Activated CD8-positive, alpha-beta memory T cell treated with anti-CD3 and anti-CD28 coated beads for 48 hours (primary cell): ENCODE measurements at places on chromosomes 16 and 17.

- no peak for DNase-seq
Measured at GRCh38 chr17:10119203-10120108, 79.0 kb downstream of the GAS7 start.

- no peak for DNase-seq
Measured at GRCh38 chr17:8994319-8994718, 27.0 kb upstream of the NTN1 start.

DNA sequence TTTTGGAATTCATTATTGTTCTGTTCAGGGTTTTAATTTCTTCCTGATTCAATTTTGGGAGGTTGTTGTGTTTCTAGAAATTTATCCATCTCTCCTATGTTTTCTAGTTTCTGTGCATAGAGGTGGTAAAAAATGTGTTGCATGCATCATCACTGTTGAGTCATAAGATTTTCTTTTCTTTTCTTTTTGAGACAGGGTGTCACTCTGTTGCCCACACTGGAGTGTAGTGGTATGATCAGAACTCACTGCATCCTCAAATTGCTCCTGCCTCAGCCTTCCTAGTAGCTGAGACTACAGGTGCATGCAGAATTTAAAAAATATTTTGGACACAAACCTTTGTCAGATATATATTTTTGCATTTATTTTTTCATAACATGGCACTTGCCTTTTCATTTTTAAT is 184.8 kb downstream of the BCAS3 start:
- DNase-seq: no peak

DNA sequence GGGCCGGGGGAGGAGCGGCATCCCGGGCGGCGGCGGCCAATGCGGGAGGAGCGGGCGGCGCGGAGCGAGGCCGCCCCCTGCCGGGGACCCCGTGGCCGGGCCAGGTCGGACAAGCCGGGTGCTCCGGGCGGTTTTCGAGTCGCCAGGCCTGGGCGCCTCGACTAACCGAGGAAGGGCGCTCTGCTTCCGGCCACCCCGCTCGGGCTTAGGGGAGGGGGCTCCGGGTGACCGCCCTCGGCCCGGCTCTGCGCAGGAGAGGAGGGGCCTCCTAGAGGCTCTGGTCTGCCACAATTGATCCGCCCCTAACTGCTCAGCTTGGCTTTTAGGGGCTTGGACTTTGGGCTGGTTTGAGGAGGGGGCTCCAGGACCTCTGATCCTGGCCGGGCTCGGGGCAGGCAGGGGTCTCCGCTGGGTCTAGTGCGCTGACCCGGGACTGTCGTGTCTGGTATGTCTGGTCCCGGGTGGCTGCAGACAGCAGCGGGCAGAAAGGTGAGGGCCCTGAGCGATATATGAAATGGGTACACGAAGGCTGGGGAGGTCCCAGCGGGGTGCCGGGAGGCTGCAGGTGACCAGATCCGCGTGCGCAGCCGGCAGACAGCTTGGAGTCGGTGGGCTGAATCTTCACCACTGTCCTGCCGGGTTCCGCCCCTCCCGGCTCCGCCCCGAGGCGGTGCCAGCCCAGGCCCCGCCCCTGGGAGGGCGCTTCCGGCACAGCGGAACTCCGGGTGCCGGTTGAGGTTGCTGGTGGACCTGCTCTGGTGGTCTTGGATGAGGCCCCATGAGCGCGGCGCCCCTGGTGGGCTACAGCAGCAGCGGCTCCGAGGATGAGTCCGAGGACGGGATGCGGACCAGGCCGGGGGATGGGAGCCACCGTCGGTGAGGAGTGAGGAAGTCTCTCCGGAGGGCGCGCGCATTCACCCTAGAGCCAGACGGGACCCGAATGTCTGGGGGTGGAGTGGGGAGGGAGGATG is at the start of gene USB1:
USB1 (plus strand) TSS at position 702 of the 971 bp plus-strand sequence; CDS start at position 779, 77 bp downstream.
- DNase-seq: peak; percentile 63

DNA sequence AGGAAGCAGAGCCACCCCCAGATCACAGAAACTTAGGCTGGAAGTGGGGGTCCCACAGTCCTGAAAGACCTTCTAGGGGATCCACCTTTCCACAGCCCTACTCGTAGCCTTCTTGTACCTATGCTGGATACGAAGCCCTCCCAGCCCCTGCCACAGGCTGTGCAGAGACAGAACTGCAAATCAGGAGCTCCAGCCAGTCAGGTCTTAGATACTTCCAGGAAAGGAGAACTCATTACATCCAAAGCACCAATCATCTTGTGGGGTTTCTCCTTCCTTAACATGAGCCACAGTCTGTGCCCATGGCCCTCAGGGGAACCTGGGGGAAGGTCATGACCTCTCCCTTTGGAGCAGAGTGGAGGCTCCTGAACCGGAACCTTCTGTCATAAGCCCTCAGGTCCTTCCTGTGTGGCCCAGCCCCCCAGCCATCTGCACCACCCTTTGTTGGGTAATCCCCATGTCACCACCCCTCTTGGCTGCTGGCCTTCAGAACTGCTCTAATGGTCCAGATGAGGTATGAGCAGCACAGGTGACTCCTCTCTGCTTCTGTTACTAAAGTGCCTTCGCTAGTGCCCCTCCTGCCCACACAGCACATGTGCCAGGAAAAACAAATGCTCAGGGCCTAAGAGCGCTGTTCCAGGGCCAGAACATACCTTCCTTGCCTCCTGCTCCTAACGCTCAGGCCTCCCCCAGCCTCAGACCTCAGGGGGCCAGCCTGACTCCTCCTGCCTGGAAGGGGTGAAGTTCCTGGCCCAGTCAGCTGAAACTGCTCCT is 14.6 kb downstream of the SRCIN1 start:
- no peak for DNase-seq

DNA sequence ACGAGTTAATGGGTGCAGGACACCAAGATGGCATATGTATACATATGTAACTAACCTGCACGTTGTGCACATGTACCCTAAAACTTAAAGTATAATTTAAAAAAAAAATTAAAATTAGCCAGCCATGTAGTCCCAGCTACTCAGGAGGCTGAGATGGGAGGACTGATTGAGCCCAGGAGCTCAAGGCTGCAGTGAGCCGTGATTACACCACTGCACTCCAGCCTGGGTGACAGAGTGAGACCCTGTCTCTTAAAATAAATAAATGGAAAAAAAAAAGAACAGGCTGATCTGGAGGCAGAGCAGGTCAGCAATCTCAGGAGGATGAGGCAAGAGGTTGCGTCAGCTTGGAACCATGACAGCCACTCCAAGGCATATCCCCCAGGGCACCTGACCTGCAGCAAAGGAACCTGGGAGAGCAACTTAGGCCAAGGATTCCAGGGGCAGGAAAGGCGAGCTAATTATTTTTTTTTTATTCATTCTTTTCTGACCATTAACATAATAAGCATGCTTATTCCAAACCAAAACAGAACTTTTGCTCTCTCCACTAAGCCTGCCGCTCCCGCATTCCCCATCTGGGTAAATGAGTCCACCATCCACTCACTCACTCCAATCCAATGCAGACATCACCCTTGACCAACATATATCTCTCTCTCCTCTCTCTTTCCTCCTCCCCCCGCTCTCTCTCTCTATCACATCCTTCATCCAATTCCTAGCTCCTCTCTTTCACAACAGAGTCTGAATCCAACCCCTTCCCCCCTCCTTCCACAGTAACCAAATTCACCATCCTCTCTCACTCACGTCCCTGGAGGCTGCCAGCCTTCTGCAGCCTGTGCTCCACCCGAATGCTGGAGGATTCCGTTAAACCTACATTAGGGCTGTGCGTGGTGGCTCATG is 47.7 kb downstream of the TK2 start:
- DNase-seq: no peak

GRCh38 chr17:40447806-40448205 is 4.6 kb downstream of the IGFBP4 start:
- no peak for DNase-seq
